Mesenteric fat pad (tissue), 1 donor: ENCODE measurements at places on chromosomes 6 and 20. TPM values are rescaled to one million over a fixed set of nuclear protein-coding genes. Genes with fewer than 3 reads are reported as not detected.

- DNase-seq = no peak
These were observed 407.6 kb upstream of the SOX4 start for GRCh38 chr6:21185861-21186478.

GRCh38 chr20:3651204-3651962, 11.8 kb downstream of the GFRA4 start:
- DNase-seq = no peak

The FGD2 gene
- 32.6 TPM for total RNA-seq

DNA sequence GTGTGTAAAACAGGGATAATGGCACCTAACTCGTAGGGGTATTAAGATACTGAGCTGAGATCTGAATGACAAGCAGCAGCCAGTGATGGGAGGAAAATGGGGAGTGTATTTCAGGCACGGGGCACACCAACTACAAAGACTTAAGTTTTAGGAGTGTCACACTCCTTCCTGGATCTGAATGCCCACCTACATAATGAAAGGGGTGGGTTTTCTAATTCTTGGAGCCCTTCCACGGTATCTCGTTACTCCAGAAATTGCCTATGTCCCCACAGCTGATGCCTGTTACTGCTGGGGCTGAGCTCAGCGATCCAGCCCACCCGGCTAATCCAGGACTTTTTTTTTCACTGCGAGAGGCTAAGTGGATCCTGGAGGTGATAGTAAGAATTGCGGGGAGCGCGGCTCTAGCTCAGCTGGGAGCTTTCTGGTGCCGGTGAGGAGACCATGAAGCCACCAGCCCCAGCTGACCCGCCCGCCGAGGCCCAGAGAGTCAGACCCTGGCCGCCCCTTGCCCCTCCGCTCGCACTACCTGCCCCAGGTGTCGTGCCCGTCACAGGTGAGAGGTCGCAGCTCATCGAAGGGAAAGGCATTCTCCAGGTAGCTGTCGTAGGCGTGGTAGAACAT, 727 bp downstream of the EDEM2 start:
- DNase-seq = no peak

- DNase-seq = no peak
These were observed 3.2 kb downstream of the CNKSR3 start for GRCh38 chr6:154506991-154507898.
